ENCODE measurements at places on chromosomes 3 and 15.

- no peak for DNase-seq
These were observed 229.7 kb upstream of the BHLHE40 start for GRCh38 chr3:4749567-4750002.

GRCh38 chr3:37992271-37993066, 1.9 kb downstream of the VILL start:
- DNase-seq: no peak

GRCh38 chr15:74633781-74634180, 18.1 kb downstream of the CLK3 start:
- DNase-seq: no peak

DNA sequence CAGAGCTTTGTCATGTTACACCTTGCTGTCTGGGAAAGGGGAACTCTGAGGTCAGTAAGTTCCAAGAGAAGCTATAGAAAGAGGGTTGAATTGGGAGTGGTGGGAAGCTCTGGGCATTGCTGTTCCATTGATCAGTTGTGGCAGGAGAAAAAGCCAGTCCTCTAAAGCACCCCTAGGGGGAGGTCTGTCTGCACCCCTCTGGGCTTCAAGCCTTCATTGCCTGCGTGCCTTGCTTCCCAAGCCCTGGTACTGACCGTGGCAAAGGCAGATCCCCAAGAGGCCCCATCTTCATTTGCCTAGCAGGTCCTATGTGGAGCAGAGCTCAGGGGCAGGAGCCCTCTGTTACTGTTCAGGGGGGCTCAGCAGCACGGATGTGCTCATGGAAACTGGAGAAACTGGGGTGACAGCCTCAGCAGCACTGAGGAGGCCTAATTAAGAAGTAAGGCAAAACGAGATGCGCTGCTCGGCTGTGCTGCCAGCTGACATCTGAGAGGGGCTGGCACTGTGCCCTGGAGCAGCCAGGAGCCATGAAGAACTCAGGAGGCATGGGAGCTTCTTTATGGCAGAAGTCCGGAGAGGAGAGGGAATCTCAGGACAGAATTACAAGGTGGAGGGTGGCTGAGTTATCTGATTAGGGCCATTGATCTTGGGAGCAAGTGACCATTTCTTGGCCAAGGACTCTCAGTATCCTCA, 270.9 kb downstream of the RPLP1 start:
- DNase-seq: no peak

GRCh38 chr3:74469151-74469550, 145.3 kb downstream of the CNTN3 start:
- no peak for DNase-seq

DNA sequence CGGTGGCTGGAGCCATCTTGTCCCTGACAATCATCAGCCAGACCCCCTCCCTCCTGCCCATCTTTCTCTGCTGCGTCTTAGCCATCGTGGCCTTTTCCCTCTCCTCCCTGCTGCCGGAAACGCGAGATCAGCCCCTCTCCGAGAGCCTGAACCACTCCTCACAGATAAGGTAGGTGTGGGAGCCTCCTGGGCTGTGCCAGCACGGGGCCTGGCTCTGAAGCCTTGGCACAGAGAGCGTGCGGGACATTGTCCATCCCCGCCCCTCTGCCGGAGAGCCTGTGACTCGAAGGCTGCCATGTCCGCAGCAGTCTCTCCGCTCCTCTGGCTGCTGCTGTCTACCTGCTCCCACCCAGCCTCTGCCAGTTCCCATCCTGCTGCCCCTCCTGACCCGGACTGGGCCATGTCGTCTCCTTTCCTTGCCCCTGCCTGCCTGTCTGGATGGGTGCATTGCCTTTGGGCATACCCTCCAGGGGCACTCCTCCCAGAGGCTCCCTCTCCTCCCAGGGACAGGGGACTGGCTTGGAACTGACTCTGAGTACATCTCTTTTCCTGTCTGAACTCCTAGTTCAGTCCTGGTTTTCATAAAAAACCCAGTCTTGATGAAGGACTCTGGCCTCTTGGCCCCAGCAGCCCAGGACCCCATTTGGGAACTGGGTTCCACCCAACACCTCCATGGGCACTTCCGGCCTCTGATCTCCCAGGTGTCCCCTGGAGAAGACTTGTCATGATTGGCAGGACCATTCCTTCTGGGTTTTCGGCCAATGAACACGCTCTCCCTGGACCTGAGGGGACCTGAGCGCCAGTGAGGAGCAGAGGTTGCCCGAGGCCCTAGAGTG, 30.0 kb upstream of the XYLB start:
- DNase-seq: no peak

GRCh38 chr3:64152676-64153466, 72.4 kb downstream of the PRICKLE2 start:
- DNase-seq: no peak

- DNase-seq: no peak
These were observed 107.4 kb upstream of the HES1 start for GRCh38 chr3:194028434-194029004.

Data from stimulated activated CD4-positive, alpha-beta T cell treated with anti-CD3 and anti-CD28 coated beads, Interleukin-1b, Interleukin-23, amount 100 ng/mL, for 4 hours (primary cell).